Type B pancreatic cell (in vitro differentiated cells): ENCODE measurements at places on chromosomes 5 and 9.

DNA sequence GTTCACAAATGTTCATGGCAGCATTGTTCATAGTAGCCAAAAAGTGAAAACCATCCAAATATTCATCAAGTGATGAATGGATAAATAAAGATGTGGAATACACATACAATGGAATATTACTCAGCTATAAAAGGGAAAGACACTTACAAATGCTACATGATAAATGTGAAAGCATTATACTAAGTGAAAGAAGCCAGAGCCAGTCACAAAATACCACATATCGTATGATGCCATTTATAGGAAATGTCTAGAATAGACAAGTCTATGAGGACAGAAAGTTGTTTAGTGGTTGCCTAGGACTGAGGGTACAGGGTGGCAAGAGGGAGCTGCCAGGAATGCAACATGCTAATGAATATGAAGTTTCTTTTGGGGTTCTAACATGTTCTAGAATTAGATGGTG, 148.7 kb downstream of the DEPDC1B start:
- H3K27me3 ChIP-seq, result no peaks in the 10 kb centered on the region
- no peak overlapping the region for H3K27ac ChIP-seq
- H3K4me3 ChIP-seq, result no peak overlapping the region
- H3K36me3 ChIP-seq, result no peaks in the 10 kb centered on the region

DNA sequence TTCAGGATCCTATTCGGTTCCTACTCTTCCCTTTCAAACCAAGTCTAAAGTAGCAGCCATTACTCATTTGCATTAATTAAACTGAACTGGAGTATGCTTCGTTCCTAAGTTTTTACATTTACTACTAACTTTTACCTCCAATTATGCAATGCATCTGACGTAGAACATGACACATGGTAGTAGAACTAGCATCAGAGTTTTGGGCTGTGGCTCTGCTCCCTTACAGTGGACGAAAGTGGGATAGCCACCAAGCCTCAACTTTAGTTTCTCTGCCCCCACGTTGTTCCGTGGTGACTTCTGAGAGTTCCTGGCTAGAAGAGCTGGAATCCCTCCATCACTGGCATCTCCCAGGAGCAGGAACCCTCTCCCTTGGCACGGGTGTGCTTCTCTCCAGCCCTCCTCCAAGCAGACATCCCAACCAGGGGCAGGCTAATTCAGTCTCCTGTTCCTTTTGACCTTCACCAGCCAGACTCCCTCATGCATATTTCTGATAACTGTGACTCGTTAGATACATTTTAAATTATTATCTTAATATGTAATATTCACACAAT, 2.9 kb downstream of the IFNE start:
- no peaks in the 10 kb centered on the region for H3K27me3 ChIP-seq
- H3K27ac ChIP-seq, result no peak overlapping the region
- DNase-seq, result no peak
- no peak overlapping the region for H3K4me3 ChIP-seq
- no peaks in the 10 kb centered on the region for H3K36me3 ChIP-seq

DNA sequence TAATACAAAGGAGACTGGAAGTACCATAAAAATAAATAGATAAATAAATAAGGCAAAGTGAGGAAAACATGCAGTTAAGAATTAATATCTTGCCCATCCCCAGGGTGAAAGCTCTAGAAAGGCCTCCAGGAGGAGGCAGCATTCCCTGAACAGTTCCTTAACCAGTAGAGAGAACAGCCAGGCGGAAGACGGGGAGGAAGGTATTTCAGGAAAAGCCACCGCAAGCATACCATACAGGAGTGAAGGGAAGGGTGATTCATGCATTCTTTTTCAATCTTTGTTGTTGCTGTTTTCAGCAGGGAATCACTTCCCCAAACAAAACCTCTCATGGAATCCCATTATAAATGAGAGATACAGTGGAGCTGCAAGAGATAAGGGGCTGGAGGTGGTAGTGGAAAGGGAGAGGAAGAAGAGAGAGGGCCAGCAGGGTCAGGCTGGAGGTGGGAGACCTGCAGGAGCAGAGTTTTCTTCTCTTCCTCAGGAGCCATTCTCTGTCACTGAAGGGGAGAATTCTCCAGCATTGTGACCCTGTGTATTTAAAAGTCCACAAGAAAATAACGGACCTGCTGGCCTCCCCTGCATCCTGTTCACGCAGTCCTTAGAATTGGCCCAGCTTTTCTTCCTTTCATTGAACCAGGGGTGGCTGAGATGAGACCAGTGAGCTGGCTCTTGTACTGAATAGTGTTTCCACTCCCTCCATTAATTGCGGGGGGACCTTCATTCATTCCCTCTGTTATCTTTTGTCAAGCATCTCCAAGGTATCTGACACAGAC, 255.9 kb downstream of the FAM114A2 start:
- H3K27me3 ChIP-seq, result peaks cover 17% of the 10 kb centered on the region
- H3K4me1 ChIP-seq, result peaks cover 11% of the 10 kb centered on the region
- H3K4me3 ChIP-seq, result no peak overlapping the region
- H3K27ac ChIP-seq, result no peak overlapping the region
- H3K36me3 ChIP-seq, result no peaks in the 10 kb centered on the region

- no peaks in the 10 kb centered on the region for H3K27me3 ChIP-seq
- no peak overlapping the region for H3K27ac ChIP-seq
- H3K36me3 ChIP-seq, result peaks cover 5% of the 10 kb centered on the region
Observed at GRCh38 chr5:37575541-37576489, 196.7 kb downstream of the WDR70 start.

GRCh38 chr9:102714184-102714583, 280.9 kb upstream of the CYLC2 start:
- H3K36me3 ChIP-seq, result no peaks in the 10 kb centered on the region
- H3K27ac ChIP-seq, result no peak overlapping the region
- no peaks in the 10 kb centered on the region for H3K4me1 ChIP-seq
- no peak overlapping the region for H3K4me3 ChIP-seq

- no peak for DNase-seq
- H3K4me1 ChIP-seq, result no peaks in the 10 kb centered on the region
- H3K4me3 ChIP-seq, result no peak overlapping the region
- no peak overlapping the region for H3K27ac ChIP-seq
- H3K27me3 ChIP-seq, result no peaks in the 10 kb centered on the region
- no peaks in the 10 kb centered on the region for H3K36me3 ChIP-seq
Observed at GRCh38 chr9:11742471-11742870, 950.7 kb upstream of the TYRP1 start.

DNA sequence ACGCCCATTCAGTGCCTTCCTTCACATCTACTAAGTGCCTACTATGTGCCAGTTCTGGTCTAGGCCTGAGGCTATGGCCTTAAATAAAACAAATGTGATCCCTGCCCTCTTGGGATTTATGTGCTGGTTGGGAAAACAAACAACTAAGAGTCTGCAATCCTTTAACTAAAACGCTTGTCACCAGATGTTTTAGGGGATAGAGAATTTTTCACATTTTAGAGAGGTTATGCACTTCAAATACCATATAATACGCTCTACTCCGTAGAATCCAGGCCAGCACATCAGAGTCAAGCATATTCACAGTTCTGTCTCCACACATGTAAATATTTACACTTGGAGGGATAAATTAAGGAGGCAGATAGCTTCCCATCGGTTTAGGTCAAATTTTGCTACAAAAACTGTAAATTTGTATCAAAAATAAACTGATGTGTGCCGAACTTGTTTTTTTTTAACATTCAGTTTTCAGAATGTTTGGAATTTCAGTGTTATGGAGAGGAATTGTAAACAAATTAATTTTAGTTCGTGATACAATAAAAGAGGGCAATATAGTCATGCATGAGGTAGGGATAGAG, 22.0 kb upstream of the ADRA1B start:
- H3K36me3 ChIP-seq, result no peaks in the 10 kb centered on the region
- peaks cover 22% of the 10 kb centered on the region for H3K27me3 ChIP-seq
- no peak for DNase-seq
- no peak overlapping the region for H3K27ac ChIP-seq
- no peak overlapping the region for H3K4me3 ChIP-seq

DNA sequence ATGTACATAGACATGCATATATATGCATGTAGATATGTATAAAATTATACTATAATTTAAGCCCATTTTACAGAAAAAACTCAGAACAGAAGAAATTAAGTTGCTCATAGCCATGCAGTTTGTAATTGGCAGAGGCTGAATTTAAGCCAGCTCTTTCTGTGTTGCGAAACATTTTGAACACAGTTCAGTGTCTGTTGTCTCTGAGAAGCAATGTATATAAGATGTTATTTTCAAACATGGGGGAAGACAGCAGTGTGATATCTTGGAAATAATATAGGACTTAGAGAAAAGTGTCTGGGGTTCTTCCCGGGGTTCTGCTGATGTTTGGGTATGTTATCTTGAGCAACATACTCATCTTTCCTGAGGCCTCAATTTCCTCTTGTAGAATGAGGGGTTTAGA, 37.6 kb downstream of the SVEP1 start:
- no peak for DNase-seq
- no peak overlapping the region for H3K27ac ChIP-seq
- H3K4me3 ChIP-seq, result no peak overlapping the region
- no peaks in the 10 kb centered on the region for H3K36me3 ChIP-seq
- H3K4me1 ChIP-seq, result no peaks in the 10 kb centered on the region

- peaks cover 14% of the 10 kb centered on the region for H3K4me1 ChIP-seq
- no peak overlapping the region for H3K27ac ChIP-seq
- no peak overlapping the region for H3K4me3 ChIP-seq
- H3K36me3 ChIP-seq, result no peaks in the 10 kb centered on the region
- no peak for DNase-seq
Observed at GRCh38 chr5:159041444-159042198, 58.1 kb downstream of the EBF1 start.

- no peak for DNase-seq
- no peaks in the 10 kb centered on the region for H3K27me3 ChIP-seq
- no peak overlapping the region for H3K27ac ChIP-seq
- H3K4me3 ChIP-seq, result no peak overlapping the region
- peaks cover 9% of the 10 kb centered on the region for H3K4me1 ChIP-seq
- H3K36me3 ChIP-seq, result no peaks in the 10 kb centered on the region
Observed at GRCh38 chr9:93427655-93428379, 23.7 kb upstream of the FAM120A start.

DNA sequence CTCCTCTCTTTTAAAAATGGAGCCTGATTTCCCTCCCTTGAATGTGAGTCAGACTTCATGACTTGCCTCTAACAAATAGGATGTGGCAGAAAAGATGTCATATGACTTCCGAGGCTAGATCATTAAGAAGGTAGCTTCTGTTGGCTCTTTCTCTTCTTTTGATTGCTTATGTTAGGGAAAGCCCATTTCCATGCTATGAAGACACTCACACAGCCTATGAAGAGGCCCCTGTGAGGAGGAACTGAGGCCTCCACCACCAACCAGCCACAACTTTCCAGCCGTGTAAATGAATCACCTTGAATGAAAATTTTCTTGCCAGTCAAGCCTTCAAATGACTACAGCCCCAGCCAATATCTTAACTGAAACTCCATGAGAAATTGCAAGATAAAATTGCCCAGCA, 413.4 kb downstream of the TMEM38B start:
- DNase-seq, result no peak
- H3K4me1 ChIP-seq, result peaks cover 13% of the 10 kb centered on the region
- no peaks in the 10 kb centered on the region for H3K27me3 ChIP-seq
- H3K36me3 ChIP-seq, result no peaks in the 10 kb centered on the region
- no peak overlapping the region for H3K27ac ChIP-seq

GRCh38 chr5:171207256-171207847, 101.7 kb upstream of the TLX3 start:
- peaks cover 22% of the 10 kb centered on the region for H3K4me1 ChIP-seq
- no peaks in the 10 kb centered on the region for H3K36me3 ChIP-seq
- no peaks in the 10 kb centered on the region for H3K27me3 ChIP-seq

DNA sequence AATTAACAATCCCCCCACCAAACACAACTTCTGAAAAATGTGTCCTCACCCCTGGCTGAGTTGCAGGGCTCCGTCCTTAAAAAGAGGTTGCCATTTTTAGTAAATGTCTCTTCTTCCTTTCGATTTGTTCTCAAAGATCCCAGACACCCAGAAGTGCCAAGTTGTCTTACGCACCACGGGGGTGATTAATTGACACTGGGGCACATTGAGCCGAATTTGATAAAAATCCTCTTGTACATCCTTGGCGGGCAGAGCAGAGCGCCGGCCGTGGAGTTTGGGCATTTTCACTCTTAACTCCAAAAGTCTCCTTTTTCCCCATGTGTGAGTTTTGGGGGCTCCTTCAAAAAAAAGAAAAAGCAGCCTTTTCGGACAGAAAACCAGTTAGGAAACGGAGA, 4.5 kb downstream of the LMX1B start:
- peak overlapping the region; percentile 53 for H3K27ac ChIP-seq
- peaks cover 85% of the 10 kb centered on the region for H3K27me3 ChIP-seq
- H3K36me3 ChIP-seq, result peaks cover 8% of the 10 kb centered on the region
- no peak for DNase-seq
- peaks cover 31% of the 10 kb centered on the region for H3K4me1 ChIP-seq
- H3K4me3 ChIP-seq, result peak overlapping the region; percentile 76

GRCh38 chr9:116566677-116567488, 120.2 kb upstream of the TRIM32 start:
- H3K27ac ChIP-seq, result peak overlapping the region; percentile 16

DNA sequence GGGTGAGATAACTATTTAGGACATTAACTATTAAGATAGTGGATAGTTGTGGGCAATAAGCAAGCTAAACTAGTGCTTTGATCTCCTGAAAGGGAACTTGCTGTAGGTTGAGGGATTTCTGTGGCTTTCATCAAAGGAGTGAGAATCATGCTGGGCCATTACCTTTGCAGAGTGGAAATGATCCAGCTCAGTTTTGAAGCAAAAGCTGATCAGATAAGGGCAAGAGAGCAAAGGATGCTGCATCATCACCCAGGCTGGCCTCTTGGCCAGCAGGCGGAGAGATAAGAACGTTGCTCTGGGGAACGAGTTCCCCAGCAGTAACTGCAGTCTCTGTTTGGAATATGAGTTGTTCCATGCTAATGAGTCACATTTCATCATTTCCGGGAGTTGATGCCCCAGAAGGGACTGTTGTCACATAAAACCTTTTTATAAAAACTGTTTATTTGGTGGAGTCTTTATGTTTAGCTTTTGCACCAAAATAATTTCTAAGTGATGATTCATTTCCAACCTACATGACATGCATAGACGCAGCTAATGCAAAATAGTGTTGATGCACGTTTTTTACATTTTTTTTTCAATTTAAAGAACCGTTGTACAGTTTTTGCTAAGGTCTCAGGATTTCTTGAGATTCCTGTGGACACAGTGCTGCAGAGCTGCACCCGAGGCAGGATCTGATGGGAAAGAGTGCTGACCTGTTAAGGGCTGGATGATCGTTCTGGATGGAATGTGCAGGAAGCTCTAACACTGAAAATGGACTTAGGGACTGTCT, 99.3 kb downstream of the ACTBL2 start:
- no peak overlapping the region for H3K27ac ChIP-seq
- no peak overlapping the region for H3K4me3 ChIP-seq
- peaks cover 10% of the 10 kb centered on the region for H3K4me1 ChIP-seq

- H3K4me3 ChIP-seq, result peak overlapping the region; percentile 20
- peaks cover 32% of the 10 kb centered on the region for H3K36me3 ChIP-seq
- peaks cover 19% of the 10 kb centered on the region for H3K4me1 ChIP-seq
- no peak for DNase-seq
- H3K27ac ChIP-seq, result peak overlapping the region; percentile 65
Observed at GRCh38 chr5:139022528-139022927, 147.4 kb upstream of the LRRTM2 start.
